ENCODE measurements at places on chromosomes 7 and 10.

DNA sequence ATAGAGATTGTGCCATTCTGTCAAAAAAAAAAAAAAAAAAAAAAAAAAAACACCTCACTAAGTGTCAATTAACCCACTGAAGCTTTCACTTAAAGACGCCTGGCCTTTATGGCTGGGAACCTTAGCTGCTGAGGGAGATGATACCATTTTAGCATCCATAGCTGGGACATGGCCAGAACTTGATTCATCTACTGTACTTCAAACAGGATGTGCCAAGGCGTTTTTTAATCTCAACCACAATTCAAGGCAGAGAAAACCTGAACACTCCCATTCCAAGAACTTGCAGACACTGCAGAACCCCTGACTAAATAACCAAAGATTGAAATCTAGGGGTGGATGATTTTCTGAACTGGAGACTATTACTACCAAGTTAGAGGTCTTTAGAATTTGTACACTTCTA lies 996.6 kb downstream of the SORCS1 start:
- no peaks in the 10 kb centered on the region for H3K36me3 ChIP-seq
- no peak overlapping the region for H3K27ac ChIP-seq
- no peaks in the 10 kb centered on the region for H3K4me1 ChIP-seq
- no peaks in the 10 kb centered on the region for H3K27me3 ChIP-seq
- H3K4me3 ChIP-seq = no peak overlapping the region

GRCh38 chr7:132601783-132602182 lies 25.5 kb upstream of the PLXNA4 start:
- H3K27ac ChIP-seq = no peak overlapping the region
- DNase-seq = no peak
- no peaks in the 10 kb centered on the region for H3K27me3 ChIP-seq
- no peak overlapping the region for H3K4me3 ChIP-seq
- no peaks in the 10 kb centered on the region for H3K36me3 ChIP-seq
- H3K4me1 ChIP-seq = no peaks in the 10 kb centered on the region

- H3K4me1 ChIP-seq = no peaks in the 10 kb centered on the region
- no peak overlapping the region for H3K27ac ChIP-seq
- H3K4me3 ChIP-seq = no peak overlapping the region
- H3K36me3 ChIP-seq = no peaks in the 10 kb centered on the region
These were observed 66.5 kb downstream of the JCAD start for GRCh38 chr10:29992914-29993313.

GRCh38 chr7:32881074-32881982 lies 10.2 kb downstream of the KBTBD2 start:
- no peaks in the 10 kb centered on the region for H3K36me3 ChIP-seq
- no peak overlapping the region for H3K27ac ChIP-seq
- H3K4me3 ChIP-seq = no peak overlapping the region
- H3K27me3 ChIP-seq = no peaks in the 10 kb centered on the region
- peaks cover 5% of the 10 kb centered on the region for H3K4me1 ChIP-seq

DNA sequence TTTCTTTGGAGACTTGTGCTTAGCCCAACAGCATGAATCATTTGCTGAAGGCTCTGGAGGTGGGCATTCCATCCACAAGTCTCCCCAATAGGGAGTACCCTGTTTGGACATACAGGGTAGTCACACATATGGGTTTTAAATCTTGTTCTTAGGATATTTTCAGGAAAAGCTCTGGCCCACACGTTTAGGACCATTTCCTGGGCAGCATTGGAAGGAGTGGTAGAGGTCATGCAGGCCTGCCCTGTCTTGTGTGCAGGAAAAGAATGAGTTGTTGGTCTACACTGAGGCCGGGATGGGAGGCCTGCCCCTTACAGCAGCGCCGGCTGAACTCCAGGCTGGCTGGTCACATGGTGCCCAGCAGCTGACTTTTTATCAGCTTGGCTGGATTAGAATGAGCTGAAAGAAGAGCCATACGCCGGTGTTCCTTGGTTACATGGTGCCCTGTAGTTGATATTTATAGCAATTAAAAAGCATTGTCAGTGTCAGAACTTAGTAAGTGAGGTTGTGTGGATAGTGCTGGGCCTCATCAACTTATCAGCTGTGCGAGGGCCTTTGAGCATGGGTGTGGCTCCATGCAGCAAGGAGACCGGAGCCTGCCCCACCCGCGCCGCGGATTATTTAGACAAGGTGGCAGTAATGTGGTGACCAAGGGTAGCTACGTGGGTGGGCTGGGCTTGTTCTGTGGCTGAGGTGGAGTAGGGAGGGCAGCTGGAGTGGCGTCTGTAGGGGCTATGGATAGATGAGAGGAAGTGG lies 28.6 kb downstream of the OGDH start:
- H3K4me1 ChIP-seq = peaks cover 39% of the 10 kb centered on the region
- H3K27me3 ChIP-seq = no peaks in the 10 kb centered on the region
- peak overlapping the region; percentile 82 for H3K27ac ChIP-seq
- no peaks in the 10 kb centered on the region for H3K36me3 ChIP-seq

GRCh38 chr10:30026578-30026977 lies 32.8 kb downstream of the JCAD start:
- H3K27ac ChIP-seq = no peak overlapping the region
- H3K4me3 ChIP-seq = no peak overlapping the region
- no peaks in the 10 kb centered on the region for H3K27me3 ChIP-seq
- no peaks in the 10 kb centered on the region for H3K36me3 ChIP-seq
- no peak for DNase-seq
